ENCODE measurements at places on chromosomes 2 and 18. TPM values are rescaled to one million over a fixed set of nuclear protein-coding genes. Genes with fewer than 3 reads are reported as not detected.

- no peak for DNase-seq
Observed at GRCh38 chr2:204751472-204751871, 206.2 kb downstream of the PARD3B start.

Gene GCG
- total RNA-seq = not detected

GRCh38 chr18:56197241-56197859, 441.0 kb downstream of the TXNL1 start:
- DNase-seq = no peak

DNA sequence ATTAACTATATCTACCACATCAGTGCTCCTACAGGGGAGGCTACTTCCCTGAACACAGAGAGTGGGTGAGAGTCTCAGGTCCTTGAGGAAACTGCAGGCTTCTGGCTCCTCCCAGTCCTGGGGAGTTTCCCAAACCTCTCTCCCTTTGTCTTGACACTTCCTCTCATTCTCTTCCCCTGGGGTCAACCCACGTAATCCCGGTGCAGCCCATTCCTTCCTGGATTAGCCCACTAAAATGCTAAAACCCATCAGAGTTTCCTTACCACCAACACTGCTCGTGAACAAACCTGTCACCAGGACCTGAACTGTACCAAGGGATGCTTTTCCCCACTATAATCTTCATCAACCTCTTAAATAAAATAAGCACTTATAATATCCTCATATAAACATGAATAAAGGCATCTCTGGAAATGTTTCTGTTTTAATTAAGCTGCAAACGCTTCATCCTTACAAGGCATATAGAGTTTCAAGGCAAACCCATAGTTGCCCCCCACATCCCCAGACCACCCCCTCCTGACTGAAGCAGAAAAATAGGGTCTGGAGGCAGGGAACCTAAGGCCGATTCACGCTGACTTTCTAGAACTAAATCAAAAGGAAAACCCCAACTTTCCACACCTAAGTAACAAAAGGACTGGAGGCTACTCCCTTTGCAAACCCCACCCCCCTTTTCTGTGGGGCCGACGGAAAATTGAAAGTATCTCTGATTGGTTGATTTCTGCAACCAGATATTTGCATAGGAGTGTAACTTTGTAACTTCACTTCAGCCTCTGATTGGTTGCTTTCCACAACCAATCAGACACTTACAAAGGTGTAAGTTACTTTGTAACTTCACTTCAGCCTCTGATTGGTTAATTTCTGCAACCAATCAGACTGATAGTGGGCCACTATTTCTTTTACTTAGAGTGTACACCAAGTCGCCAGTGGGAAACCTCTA, 19.0 kb downstream of the TMSB10 start:
- DNase-seq = peak; percentile 65

Gene MIB1
- total RNA-seq = 30.4 TPM

GRCh38 chr18:39558658-39559057, 1993.1 kb upstream of the CELF4 start:
- no peak for DNase-seq

GRCh38 chr2:43221124-43221762, 5.2 kb downstream of the ZFP36L2 start:
- DNase-seq = no peak

DNA sequence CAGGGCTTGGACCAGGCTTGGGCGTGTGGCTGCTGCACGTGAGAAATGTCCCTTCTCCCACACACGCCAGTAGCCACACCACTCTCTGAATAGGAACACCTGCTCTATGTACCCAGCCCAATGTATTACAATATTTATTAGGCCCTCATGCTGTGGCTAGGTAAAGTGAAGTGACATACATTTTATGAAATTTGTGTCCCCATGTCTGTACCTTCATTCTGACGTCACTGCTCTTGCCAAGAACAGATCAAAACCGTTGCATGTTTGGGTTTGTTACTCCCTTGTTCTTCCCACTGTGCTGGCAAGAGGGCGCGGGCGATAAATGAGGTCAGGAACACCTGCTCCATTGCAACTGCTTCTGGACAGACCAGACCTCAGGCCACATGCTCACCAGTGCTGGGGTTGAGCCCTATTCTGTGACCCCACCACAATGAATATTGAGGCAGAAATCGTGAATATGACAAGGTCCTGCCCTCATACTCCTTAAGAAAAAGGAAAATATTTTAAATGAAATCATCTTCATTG, 436.4 kb upstream of the SALL3 start:
- DNase-seq = no peak

Gene BMP10
- total RNA-seq = not detected
